Stimulated activated CD4-positive, alpha-beta T cell treated with anti-CD3 and anti-CD28 coated beads, TNF-alpha, amount 100 ng/mL, for 4 hours (primary cell): ENCODE measurements at places on chromosomes 5 and 9.

DNA sequence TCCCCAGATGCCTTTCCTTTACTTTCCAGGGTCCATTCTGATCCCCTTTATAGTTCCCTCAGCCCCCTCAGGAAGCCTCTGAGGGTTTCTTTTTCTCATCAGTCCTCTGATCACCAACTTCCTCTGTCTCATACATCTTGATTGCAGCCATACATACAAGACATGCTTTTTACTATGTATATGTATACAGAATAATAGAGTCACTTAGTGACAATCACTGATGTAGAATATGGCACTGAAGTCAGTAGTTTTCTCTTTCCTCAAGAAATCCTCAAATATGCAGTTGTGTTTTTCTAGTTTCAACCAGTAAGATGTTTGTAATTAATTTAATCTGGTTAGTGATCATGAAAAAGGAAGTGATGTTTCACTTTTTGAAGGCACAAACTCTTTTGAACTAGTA is 364.1 kb downstream of the MAN2A1 start:
- no peak for DNase-seq

- no peak for DNase-seq
These were observed 17.6 kb downstream of the NREP start for GRCh38 chr5:111739416-111739815.

- no peak for DNase-seq
These were observed 1619.0 kb upstream of the WWC1 start for GRCh38 chr5:166672431-166672830.

DNA sequence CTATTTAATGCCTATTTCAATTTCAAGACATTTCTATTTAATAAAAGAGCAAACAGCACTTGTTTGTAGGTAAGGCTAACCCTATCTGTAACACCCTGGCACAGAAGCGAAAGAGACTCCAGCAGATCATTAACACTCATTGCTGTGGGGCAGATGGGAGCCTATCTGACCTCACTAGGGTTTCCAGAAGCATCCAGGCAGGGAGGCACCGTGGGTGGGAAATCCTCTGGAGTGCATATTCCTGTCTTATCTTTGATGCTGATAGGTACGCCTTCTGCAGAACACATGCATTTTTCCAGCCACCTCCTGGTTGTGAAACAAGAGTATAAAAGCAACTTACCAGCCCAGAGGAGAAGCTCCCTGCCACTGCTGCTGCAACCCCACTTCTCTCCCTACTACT is 233.7 kb downstream of the GLIS3 start:
- DNase-seq: no peak

DNA sequence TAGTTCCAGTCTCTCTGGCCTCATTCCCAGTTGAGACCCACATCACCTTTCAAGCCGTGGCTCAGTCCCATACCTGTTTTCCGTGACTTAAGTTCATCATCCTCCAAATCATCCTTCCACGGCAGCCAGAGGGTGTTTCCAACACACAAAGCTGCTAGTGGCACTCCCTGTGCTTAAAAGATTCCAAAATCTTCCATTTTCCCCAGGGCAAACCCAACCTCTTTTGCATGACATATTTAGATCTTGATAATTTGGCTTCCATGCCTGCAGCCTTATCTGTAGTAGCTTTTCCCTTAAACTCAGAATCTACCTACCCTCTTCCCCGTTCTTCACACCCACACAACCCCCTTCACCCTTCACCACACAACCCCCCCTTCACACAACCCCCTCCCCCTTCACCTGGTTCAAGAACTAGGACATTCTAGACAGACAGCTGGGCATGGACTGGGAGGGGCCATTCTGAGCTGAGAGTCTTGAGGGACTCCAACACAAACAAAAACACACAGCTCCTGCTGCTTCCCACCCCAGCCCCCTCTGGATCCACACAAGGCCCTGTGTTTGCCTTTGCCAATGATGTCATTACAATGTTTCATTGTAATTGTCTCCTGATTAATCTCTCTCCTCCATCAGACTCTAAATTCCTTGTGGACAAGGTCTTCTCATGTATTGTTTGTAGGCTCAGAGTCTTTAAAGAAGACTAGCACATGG is 268.2 kb downstream of the SH3GL2 start:
- DNase-seq: no peak

GRCh38 chr9:28774433-28775235 is 1201.4 kb upstream of the C9orf72 start:
- DNase-seq: no peak

DNA sequence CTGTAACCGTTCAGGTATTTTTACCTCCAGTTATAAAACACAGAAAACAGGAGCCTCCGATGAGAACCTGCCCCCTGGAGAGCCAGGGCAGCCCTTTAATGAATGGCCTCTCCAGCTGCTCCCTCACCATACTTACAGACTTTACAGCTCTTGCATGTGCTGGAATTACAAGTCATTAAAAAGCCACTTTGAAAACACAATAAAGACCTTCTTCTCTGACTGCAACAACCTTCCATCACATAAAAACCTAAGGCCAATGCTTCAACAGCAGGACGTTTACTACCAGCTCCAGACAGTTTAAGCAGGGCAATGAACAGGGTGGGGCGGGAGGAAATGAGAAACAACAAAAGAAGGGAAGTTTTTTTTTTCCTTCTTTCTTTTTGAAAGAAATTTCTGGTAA is 213.8 kb downstream of the MLLT3 start:
- no peak for DNase-seq

DNA sequence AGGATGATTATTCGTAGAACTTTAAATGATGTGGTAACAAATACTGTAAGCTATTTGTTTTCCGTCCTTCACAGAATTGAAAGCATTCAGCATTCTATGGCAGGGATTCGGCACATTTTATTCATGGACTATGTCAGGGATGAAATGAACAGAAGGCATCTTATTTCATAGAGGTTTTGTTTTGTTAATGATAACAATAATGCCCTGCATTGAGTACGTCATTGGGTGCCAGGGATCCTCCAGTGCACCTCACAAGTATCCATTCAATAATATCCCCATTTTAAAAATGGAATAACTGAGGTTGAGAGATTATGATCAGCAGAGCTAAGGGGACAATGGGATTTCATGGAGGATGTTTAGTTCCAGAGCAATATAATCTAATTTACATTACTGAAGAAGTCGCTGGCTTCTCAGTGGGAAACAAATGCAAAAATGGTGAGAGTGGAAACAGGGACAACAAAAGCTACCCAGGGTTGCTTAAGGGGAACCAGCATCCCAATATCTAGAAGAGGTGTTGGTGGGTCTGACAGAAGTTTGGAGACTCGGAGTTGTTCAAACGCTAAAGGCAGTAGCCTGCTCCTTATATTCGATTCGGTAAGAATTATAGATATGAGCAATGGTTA is 985.7 kb upstream of the WWC1 start:
- no peak for DNase-seq

GRCh38 chr9:113160571-113160970 is 9.8 kb downstream of the SLC31A2 start:
- DNase-seq: no peak

DNA sequence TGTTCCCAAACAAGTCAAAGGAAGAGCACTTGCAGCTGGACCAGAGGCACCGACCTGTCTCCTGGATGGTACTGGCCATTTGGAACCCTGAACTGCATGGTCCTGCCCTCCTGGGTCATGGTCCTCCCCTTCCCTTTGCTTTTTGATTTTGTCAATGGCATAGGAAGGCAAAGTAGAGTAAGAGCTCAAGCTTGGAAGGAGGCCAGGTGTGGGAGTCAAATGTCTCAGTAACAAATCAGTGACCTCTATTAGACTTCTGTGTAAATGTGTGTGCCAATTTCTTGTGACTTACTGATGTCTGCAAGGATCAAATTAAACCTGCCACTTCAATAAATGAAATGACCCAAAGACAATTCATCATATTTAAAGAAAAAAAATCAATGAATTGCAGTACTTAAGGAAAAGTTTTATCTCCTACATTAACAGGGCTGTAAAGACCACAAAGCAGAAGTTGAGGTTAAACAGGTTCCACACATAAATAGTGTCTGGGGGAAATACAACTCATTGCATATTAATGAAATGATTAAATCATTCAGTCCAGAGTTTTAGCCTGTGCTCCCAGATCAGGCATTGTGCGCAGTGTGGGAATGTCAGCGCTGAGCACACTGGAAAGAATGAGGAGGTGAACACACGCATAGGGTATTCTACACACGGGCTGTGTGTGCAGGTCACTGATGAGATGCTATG is 32.7 kb downstream of the OSMR start:
- DNase-seq: no peak

DNA sequence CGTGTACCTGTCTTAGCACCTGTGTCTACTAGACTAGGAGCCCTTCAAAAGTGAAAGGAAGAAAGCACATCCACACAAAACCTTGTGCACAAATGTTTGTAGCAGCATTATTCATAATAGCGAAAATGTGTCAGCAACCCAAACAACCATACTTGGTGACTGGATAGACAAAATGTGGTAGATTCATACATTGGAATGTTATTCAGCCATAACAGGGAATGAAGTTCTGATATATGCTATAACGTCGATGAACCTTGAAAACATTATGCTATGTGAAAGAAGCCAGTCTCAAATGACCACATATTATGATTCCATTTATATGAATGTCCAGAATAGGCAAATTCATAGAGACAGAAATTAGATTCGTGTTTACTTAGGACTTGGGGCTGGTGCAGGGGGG is 57.8 kb upstream of the LARP1 start:
- no peak for DNase-seq

DNA sequence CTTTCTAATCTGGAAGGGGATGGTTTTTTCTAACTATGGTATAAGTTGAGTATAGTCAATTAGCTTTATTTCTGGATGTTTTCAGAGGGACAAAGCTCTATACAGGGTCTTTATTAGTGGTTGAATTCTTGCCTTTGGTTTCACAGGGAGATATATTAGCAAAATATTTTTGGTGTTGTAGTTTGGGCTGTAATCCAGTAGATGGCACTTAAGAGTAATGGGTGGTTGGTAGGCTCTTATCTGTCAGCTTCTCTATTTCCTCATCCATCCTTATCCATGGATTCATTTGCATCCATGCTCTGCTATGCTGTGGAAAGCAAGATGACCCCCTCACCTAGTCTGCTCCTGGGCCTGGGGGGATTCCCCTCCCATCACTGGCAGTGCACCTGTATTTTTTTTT is 363.6 kb upstream of the CYLC2 start:
- DNase-seq: no peak

- no peak for DNase-seq
These were observed 77.0 kb upstream of the FER start for GRCh38 chr5:108670591-108671289.

GRCh38 chr9:36151316-36152210 is 15.0 kb downstream of the GLIPR2 start:
- peak; percentile 80 for DNase-seq

GRCh38 chr9:69170231-69170630 is 3.8 kb upstream of the TJP2 start:
- DNase-seq: no peak

DNA sequence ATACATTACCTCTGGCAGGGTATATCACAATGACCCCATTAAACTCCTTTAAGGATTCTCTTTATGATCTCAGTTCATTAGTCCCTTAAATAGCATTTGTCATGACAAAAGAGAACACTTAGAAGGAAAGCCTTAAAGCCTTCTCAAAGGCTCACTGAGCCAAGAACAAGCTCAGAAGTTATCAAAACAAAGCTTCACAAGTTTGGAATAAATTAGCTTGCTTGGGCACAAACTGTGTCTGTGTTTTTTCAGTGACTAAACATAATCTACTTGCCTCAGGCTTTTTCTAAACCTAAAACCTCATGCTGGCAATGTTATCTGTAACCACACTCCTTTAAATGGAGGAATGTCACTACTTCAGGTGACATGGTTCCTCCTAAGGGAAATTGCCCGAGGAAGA is 1114.9 kb upstream of the C9orf72 start:
- no peak for DNase-seq

DNA sequence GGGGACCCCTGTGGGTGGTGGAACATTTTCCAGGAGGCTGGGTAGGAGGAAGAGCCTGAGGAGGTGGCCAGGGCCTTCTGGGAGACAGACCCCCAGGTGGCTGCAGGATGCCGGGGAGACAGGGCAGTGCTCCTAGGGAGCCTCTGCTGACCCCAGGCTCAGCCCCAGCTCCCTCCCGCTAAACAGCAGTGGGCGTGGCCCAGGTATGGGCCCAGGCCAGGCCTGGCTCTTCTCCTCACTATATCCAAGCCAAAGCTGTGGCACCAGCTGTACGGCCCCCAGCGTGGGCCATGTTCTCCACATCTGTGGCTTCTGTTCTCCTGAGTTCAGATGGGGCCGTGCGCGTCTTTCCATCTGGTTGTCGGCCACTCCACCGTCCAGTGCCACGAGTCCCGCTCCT is 58.5 kb downstream of the KCNT1 start:
- DNase-seq: no peak

- DNase-seq: no peak
These were observed 155.6 kb upstream of the ZNF618 start for GRCh38 chr9:113720495-113720894.

DNA sequence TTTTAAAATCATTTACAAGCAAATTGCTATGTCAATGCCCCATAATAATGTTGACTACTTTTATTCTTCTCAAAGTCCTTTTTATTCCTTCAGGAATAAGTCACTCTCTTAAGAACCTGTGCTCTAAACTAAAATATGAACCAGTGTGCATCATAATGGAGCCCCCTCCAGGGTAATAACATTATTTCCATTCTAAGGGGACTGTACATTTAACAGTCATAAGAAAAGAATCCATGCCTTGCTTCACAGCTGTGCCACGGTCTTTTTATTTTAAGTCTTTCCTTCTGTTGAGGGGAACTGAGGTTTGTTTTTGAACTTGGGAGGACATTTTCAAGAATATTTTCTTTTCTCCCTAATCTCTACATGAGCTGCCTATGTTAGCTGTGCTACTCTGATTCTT is 297.6 kb downstream of the MAN2A1 start:
- DNase-seq: no peak

DNA sequence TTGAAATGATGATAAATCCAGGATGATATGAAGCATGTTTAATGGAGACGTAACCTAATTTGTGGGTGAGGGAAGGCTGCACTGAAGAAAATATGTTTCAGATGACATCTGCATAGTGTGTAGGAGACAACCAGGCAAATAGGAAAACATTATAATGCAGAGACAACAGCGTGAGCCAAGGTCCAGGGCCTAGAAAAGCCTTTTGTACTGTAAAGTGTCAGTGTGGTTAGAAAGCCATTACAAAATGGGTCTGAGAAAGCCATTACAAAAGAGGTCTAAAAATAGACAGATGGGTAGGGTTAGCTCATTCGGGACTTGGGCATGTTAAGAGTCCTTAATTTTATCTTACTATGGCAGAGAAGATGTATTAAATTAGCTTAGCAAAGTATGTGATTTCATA is 14.9 kb upstream of the GABRG2 start:
- no peak for DNase-seq

DNA sequence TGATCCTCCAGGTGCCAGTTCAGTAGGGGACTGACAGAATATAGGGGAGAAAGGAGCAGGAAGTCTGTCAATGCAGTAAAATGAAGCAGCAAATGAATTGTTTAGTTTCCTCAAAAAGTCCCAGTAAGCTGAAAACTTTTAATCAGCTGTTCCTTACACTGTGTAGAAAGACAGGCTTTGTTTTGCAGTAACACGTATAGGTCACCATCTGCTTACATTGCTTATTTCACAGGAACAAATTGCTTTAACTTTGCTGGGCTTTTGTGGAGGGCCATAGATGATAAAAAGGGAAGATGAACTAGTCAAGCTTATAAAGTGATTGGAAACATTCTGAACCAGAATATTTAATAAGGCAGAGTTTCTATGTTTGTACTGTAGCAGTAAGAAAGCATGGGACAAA is 331.3 kb upstream of the RFX3 start:
- no peak for DNase-seq

- no peak for DNase-seq
These were observed 2.9 kb downstream of the NTNG2 start for GRCh38 chr9:132164604-132165362.
